ENCODE measurements at places on chromosomes 7 and 10.

DNA sequence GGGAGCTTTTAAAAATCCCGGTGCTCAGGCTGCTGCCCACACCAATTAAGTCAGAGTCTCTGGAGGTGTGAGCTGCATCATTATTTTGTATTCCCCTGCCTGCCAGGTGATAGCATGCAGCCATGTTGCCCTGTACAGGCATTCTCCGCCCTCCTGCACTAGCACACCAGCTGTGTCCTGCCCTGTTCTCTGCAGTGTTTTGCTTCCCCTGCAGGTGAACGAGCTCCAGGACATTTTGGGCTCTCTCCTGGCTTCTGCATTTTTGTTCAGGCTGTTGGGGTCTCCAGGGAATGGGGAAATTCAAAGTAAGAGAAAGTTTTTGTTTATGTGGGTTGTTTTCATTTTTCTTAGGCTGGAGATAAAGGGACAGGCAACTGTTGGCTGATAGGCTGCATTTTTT lies 271.0 kb upstream of the COBL start:
- no peak for DNase-seq

GRCh38 chr7:36016648-36017047 lies 136.4 kb upstream of the EEPD1 start:
- DNase-seq, result no peak

DNA sequence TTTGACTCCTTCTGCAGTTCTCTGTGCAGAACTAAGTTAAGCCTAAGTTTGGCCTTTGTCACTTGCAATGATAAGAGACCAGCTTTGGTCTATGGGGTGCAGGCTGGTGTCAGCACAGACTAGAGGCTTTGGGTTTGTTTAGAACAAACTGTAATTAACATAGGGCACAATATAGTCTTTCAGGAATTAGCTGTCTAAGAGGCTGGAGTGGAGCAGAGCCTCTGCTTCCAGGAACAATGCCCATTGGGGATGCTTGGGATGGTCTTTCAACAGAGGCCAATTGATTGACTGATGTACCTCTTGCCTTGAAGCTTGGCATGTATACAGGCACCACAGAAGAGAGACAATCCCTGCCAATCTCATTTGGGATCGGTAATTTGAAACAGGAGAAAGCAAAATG lies 4.7 kb downstream of the SUFU start:
- DNase-seq, result no peak

GRCh38 chr10:104199567-104199966 lies 32.6 kb downstream of the CFAP43 start:
- no peak for DNase-seq

DNA sequence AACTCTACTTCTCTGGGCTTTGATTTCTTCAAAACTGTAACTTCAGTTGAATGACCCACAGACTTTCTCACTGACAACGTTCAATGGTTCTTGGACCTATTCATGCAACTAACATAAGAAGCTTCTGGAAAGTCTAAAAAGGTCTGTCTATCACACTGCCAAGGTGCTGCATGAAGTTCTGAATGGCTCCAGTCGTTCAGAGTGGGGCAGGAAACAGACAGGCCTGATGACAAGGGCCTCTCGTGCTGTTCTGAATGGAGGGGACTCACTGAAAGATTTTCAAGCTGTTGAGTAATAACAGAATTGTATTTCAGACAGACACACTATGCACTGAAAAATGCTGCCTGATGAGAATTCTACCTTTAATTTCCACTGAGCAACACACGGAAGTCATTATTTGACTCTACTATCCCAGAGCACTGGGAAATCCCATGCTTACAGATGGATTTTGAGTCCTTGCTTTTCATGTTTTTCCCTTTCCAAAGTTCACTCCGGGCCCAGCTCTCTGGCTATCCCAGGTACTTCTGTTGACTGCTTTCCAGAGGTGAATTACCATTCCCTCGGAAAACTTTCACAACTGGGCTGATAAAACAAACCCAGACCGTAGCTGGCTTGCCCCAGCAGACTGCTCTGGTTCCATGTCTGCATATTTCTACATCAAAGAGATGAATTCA lies 204.9 kb upstream of the FRMD4A start:
- DNase-seq, result no peak

GRCh38 chr7:146115851-146116520 lies 615 bp upstream of the CNTNAP2 start:
- DNase-seq, result peak; percentile 94

- DNase-seq, result peak; percentile 68
Measured at GRCh38 chr7:47266131-47266706, 315.7 kb downstream of the TNS3 start.

- DNase-seq, result no peak
Measured at GRCh38 chr7:137935884-137936508, 65.9 kb downstream of the CREB3L2 start.

GRCh38 chr10:30456266-30456665 lies 22.3 kb downstream of the MAP3K8 start:
- no peak for DNase-seq

GRCh38 chr10:1424648-1425047 lies 312.7 kb downstream of the ADARB2 start:
- DNase-seq, result no peak

- no peak for DNase-seq
Measured at GRCh38 chr10:25078658-25079431, 62.4 kb downstream of the THNSL1 start.

GRCh38 chr10:120988751-120989150 lies 137.6 kb downstream of the WDR11 start:
- DNase-seq, result peak; percentile 13

GRCh38 chr10:79239924-79240581 lies 107.2 kb upstream of the PPIF start:
- peak; percentile 84 for DNase-seq

DNA sequence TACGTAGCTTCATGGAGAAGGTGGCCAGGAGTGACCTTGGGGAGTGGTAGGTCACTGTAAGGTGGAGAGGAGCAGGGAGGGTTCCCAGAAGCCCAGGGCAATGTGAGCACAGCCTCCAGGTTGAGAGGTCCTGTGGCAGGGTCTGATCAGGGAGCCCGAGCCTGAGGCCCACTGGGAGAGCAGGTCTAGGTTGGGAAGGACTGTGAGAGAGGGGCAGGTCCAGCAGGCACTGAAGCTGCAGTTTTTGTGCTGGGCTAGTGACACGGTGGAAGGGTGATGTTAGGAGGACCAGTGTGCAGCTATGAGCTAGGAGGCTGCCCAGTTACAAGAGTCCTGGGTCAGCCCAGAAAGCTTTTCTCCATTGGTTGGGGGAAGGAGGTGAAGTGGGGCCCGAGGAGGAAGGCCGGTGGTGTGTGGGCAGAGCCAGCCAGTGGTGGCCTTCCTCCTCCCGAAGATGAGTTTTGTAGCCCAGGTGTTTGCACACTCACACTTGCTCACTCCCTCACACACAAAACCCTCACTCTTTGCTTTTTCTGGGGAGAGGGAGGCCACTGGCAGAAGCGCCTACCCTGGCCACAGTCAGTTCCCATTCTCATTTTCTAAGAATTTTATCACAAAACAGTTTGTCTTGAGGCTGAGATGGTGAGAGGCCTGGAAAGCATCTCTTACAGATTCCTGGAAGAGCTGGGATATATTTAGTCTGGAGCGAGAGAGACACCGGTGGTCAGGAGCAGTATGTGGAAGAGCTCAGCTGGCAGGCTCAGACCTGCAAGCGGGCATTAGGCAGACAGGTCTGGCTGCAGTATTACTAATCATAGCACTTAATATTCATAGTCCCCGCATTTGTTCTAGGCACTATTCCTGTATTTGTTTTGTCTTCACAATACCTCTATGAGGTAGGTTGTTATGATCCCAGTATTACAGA lies 57.1 kb downstream of the ZNF467 start:
- DNase-seq, result peak; percentile 23

- no peak for DNase-seq
Measured at GRCh38 chr7:136359333-136359903, 382.3 kb upstream of the MTPN start.

DNA sequence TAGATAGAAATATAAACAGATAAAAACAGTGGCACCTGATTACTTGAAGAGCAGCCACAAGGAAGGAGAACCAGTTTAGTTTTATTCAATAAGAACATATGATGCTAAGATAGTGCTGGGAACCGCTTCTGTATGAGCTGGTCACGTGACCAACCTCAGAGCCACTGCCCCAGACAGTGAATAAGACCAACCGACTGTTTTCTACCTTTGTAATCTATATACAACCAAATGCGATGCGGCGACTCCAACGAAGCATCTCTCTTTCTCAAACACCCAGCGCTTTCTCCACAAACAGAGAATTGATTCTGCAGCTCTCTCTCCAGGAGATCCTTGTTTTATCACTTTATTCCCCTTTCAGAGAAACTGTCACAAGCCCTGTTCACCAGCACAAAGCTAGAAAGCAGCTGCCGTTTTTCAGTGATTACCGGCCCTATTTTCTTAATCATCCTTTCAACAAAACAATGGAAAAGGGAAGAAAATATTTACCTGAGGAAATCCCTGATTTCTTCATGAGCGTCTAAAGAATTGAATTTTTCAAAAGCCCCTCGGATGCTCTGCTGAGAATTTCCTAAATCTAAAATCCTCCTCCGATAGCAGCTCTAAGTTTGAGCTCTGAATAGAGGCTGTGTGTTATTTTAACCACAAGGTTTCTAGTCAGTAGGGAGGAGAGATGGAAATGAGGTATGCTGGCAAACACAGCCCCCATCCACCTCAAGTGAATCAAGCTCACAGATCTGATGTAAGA lies 55.7 kb upstream of the JCAD start:
- DNase-seq, result no peak

GRCh38 chr10:48416584-48417232 lies 110.2 kb downstream of the MAPK8 start:
- DNase-seq, result no peak

DNA sequence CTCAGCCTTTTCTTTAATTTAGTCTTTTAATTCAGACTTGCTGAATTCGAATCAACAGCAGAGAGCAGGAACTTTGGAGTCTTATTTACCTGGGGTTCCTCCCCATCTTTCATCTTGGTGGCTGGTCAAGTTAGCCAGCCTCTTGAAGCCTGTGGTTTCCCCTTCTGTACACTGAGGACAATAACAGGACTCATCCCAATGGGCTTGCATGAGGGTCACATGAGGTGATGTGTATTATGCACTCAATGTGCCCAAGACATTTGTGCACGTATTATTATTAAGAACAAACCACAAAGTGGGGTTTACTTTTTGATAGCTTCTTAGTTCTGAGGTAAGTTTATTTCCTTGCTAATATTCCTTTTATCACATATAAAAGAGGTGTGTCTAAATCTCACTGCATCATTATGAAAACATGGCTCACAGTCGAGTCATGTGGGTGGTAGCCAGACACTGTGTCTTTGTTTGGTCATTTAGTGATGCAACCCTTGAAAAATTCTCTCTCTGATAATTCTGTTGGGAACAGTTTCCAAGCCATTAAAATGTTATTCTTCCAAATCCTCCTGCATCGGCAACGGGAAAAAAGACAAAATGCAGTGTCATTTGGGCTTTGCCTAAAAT lies 86.5 kb upstream of the GRB10 start:
- no peak for DNase-seq

DNA sequence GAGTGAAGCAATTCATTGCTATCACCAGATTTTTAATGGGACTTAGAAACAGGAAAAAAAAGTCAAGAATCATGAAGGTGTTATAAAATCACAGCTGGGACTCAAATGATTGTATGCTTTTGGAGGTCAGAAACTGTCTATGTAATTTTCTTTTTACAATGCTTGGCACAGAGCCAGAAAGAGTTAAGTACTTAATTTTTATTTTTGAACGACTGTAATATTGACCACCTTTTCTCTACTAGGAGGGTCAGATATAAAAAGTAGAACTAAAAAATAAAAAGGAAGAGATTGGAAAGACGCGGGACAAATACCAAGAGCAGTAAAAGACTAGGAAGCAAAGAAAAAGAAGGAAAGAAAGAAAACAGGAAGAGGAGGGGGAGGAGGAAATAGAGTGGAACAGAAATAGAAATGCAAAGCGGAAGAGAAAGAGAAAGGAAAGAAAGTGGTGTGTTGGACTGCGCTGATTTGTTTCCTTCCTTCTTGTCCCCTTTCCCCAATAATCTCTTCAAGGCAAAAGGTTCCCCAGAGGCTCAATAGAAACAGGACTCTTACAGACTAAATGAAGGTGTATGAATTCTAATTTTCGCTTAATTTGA lies 23.2 kb upstream of the C1GALT1 start:
- DNase-seq, result no peak

DNA sequence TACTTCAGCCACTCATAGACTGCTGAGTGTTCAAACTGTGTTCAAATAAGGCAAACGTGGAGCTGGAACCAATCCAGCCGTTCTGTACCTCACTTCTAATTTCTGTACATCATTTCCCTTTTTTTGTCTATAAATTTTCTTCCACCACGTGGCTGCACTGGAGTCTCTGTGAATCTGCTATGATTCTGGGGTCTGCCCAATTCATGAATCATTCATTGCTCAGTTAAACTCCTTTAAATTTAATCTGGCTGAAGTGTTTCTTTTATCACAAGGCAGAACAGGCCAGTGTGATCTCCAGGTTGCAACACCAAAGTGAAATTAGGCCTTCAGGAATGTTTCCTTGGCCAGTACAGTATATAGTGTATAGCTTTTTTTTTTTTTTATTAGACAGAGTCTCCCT lies 53.5 kb downstream of the DNAJC12 start:
- DNase-seq, result no peak

GRCh38 chr7:97015279-97015678 lies 9.4 kb downstream of the DLX5 start:
- no peak for DNase-seq

DNA sequence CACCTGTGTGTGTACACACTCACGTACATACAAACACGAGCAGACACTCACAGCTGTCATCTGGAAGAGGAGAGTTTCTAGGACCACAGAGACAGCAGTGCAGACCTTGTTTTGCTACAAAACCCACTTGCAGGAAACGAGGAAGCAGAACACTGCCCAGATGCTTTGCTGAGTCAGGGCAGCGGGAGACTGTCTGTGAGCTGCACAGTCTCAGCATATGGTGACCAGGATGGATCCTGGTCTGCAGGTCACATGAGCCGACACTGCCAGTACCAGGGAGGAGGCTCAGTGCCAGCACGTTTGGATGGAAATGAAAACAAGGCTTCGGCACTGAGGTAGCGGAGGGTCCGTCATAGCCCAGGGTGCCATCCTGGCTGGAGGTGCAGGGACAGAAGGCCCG lies 117.6 kb upstream of the DPP6 start:
- DNase-seq, result no peak

DNA sequence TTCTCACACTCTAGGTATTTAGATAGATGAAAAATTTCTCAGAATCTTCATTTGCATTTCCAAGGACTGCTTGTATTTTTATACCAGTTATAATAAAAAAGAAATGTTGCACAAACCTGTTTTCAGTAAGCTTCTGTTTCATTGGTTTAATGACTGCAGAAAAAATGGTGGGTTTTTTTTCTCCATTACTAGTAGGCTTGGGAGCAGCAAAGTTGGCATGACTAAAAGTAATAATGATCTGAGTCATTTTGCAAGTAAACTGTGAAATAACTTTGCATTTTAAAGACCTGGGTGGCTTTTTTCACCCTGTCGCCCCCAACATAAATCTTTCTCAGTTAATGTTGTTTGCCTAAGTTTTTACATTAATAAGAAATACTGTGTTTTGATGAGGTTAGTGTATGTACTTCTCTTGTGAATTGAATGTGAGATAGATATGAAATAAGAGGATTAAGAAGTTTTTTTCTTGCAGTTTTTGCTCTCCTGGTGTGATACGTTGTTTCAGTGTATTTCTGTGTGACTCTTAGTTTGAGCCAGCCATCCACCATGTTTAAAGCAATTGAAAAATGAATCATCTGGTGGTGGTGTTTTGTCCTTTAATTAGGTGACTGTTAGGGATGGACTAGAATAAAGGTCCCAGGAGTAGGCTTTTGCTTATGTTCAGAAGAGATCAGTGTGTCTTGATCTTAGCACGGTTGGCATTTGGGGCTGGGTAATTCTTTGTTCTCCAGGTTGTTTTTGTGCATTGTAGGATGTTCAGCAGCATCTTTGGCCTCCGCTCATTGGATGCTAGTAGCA lies 1.8 kb downstream of the GNAI1 start:
- no peak for DNase-seq

- no peak for DNase-seq
Measured at GRCh38 chr7:26891400-26892350, 27.3 kb upstream of the SKAP2 start.

All from H9 (cell line).